ENCODE measurements at places on chromosomes 3 and 15.

GRCh38 chr3:141561426-141562034, 74.7 kb downstream of the RASA2 start:
- DNase-seq, result peak; percentile 27

DNA sequence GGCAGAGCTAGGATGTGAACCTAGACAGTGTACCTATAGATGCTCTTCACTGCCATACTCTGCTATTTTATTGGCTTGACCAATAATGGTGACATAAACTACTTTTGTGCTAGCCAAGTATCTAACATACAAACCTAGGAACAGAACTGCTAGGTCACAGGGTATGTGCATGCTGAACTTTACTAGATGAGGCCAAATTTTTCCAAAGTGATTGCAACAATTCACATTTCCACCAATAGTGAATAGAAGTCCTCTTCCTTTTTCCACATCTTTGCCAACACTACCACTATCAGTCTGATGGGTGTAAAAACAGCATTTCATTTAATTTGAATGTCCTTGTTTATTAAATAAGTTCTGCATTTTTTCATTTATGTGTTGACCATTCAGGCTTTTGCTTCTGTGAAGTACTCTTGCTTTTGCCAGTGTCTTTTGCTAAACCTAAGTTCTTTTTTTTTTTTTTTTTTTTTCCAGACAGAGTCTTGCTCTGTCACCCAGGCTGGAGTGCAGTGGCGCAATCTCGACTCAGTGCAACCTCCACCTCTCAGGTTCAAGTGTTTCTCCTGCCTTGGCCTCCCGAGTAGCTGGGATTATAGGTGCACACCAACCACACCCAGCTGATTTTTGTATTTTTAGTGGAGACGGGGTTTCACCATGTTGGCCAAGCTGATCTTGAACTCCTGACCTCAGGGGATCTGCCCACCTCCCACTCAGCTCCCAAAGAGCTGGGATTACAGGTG, 54.1 kb downstream of the DCAF1 start:
- no peak for DNase-seq

DNA sequence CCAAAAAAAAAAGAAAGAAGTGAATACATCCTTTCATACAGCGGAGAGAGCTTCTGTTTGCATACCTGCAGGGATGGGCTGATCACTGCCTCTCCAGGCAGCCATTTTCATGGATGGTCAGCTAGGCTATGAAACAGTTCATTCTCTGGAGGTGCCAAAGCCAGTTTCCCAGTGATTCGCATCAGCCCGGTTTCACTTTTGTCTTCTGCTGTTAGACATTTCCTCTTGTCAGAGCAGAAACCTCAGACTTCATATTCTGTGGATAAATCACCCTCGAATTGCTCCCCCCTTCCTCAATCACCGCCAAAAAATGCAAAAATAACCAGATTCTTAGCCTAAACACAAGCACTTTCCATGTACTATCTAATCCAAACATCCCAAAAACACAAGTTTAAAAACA, 225.6 kb downstream of the ADAMTS9 start:
- DNase-seq, result no peak

DNA sequence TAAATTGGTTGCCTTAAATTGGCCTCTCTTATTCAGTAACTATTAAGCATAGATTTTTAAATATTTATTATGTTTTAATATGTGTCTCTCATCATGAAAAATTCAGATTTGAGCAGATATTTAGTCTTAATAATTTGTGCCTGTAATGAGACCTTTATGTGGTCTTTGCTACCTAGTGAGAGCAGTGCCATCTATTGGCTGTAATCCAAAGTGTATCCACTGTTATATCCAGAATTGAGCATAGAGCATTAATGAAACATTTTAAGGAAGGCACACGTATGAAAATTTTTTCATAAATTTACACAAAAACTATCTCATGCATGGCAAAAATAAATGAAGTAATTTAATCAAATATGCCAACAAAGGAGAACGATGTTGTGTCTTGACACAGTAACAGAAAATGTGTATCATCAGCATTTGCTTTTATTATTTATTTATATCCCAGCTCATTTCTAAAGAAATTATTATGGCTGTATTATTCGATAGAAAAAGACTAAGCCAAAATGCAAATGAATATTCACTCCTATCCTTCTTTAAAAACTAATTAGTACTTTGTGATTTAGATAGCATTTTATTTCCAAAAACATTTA, 203.5 kb downstream of the RSRC1 start:
- peak; percentile 17 for DNase-seq

- no peak for DNase-seq
Measured at GRCh38 chr3:59249698-59250361, 200.0 kb upstream of the CFAP20DC start.

GRCh38 chr15:90465930-90466567, 63.7 kb upstream of the CRTC3 start:
- no peak for DNase-seq

GRCh38 chr3:129460155-129460554, 20.1 kb downstream of the IFT122 start:
- no peak for DNase-seq

DNA sequence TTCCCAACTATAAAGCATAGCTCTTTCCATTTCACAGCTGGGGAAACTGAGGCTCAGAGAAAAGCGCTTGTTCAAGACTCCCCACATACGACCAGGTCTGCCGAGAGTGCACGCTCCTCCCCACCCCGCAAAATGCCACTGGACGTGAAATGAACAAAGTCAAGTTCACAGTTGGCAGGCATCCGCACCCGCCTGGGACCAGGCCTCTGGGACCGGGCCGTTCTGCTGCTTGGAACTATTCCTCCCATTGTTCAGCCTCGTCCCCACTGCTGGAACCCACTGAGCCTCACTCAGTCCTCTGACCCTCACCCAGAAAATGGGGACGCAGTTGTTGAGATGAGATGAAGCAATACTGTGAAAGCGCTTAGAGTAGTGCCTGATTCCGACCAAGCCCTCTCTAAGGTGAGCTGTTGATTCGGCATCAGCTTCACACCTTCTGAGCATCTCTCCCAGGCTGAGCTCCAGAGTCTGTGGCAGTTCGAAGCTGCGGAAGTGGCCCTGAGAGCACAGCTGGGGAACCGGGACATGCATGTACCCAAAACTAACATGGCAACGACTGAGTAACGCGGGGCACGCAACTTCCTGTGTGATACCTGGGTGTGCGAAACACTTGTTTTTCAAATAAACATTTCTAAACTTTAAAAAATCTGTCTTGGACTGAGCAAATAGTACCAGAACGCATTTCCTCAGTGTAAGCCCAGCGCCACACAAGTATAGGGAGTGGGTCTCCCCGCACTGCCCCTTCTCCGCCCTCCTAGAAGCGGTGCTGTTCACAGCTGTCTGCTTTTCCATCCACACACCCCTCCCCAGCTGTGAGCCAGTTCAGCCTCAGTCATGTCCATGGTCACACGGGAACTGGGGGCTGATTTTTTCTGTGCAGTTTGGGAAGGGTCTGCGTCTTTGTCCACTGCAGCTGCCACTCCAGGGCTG, 93.4 kb downstream of the CHSY1 start:
- no peak for DNase-seq
